ENCODE measurements at places on chromosomes 12 and 14.

GRCh38 chr12:68469113-68469512, 137.0 kb upstream of the MDM1 start:
- DNase-seq: no peak

DNA sequence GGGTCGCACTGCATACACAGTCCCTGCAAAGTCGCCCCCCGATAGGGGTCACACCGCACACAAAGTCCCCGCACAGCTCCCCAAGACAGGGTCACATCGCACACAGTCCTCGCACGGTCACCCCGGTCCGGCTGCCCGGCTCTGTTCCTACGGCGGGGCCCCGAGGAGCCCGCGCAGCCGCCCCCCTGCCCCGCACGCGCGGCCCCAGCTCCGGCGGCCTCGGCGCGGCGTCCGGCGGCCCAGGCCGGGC, 300 bp downstream of the SSH1 start:
- DNase-seq: no peak

DNA sequence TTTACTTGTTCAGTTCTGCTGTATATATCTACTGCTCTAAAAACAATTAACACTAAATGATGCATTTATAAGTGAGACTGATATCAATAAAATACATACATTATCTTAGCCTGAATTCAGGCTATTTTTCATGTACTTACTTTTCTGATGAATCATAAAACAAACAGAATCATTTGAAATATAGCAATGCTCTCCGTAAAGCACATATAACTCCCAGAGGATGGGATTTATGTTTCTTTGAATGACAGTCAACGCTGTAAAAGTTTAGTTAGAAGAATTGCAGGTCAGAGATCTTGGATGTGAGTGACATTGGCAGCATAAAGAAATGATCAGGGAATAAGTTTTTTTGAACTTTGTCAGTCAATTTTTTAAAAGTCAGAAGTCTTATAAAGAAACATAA, 740.2 kb upstream of the NOVA1 start:
- no peak for DNase-seq

DNA sequence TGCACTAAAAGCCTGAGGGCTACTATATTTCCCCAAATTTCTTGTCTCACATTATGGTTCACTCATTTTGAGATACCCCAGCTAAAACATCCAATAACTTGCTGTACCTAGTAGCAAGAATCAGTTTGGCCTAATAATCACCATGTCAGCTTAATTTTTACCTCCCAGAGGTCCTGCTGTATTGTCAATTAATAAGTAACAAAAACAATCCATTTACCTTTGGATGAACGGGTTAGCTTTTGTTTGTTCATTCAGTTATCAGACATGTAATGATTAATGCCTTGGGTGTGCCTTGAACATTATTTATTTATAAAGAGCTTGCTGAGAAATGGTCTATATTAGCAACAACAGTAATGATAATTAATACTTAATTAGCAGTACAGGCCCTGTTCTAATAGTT, 57.0 kb downstream of the MON2 start:
- DNase-seq: no peak

- DNase-seq: no peak
Observed at GRCh38 chr14:71597287-71597920, 334.8 kb upstream of the RGS6 start.

DNA sequence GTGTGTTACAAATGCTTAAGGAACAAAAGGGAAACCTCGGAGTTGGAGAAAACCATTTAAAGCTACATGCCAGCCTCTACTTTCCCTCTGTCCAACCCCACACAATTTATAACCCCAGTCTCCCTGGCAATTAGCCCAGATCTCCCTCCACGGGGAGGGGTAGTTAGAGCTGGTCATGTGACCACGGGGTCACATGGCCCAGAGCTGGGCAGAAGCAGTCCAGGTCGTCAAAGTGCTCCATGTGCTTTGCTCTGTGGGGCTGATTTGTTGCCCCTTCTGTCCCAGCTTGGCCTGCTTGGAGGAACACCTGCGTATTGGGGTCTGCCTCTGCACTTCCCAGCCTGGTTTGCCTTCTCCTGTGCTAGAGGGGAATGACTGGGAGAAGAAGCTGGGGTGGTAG, 219.1 kb downstream of the RBM19 start:
- DNase-seq: no peak

GRCh38 chr14:27015065-27015464, 417.2 kb upstream of the NOVA1 start:
- no peak for DNase-seq

DNA sequence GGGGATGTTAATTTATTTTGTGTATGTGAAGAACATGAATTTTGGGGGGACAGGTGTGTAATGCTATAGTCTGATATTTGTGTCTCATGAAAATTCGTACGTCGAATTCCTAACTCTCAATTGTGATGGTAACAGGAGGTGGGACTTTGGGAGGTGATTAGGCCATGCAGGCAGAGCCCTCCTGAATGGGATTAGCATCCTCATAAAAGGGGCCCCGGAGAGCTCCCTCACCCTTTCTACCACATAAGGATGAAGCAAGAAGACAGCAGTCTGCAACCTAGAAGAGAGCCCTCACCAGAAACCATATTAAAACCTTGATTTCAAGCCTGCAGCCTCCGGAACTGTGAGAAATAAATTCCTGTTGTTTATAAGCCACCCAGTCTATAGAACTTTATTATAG, 165.4 kb downstream of the MDGA2 start:
- no peak for DNase-seq

GRCh38 chr14:34055157-34055950, 104.5 kb upstream of the EGLN3 start:
- DNase-seq: no peak

GRCh38 chr14:100504372-100505078, 82.7 kb downstream of the BEGAIN start:
- DNase-seq: no peak

DNA sequence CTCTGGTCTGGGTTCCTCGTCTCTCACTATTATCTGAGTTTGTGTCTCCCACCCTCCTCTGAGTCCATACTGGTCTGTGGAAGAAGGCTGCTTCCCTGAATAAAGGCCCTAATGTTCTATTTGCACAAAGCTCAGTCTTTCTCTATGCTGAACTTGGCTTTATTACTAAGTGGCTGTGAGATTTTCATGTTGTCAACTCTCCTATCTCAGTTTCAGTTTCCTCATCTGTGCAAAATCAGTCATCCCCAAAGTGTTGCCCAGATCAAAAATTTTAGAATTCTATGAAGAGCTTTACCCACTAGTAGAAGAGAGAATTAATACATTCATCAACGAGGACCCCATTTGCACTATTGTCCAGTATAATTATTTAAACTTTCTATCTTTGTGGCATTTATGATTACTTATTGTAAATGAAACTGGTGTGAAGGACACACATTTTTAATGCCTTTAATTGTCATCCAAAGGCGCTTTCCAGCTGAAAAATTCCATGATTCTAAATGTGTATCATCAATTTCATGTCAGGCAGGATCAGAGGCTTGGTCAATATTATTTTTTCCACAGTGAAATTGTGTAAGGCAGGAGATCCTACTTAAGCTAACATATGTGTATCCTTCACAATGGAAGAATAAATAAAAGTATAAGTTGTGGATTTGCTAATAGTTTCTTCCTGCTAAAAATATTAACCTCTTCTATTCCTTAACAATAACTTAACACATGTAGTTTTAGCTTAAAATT, 79.1 kb upstream of the EEA1 start:
- no peak for DNase-seq

- no peak for DNase-seq
Observed at GRCh38 chr14:94893411-94894160, 123.7 kb upstream of the GSC start.

GRCh38 chr12:12807970-12808702, 5.0 kb upstream of the DDX47 start:
- DNase-seq: no peak

All from type B pancreatic cell (in vitro differentiated cells).